ENCODE measurements at places on chromosomes 13 and 19.

- no peak for DNase-seq
Measured at GRCh38 chr13:40362502-40362901, 303.9 kb downstream of the FOXO1 start.

GRCh38 chr13:111090169-111090568 lies 24.9 kb upstream of the ARHGEF7 start:
- no peak for DNase-seq

- DNase-seq = no peak
Measured at GRCh38 chr19:35511337-35511736, 2.1 kb downstream of the DMKN start.

GRCh38 chr19:55080968-55081769 lies 5.5 kb downstream of the EPS8L1 start:
- DNase-seq = peak; percentile 45

GRCh38 chr13:112619730-112620631 lies 32.0 kb upstream of the TUBGCP3 start:
- DNase-seq = peak; percentile 99

DNA sequence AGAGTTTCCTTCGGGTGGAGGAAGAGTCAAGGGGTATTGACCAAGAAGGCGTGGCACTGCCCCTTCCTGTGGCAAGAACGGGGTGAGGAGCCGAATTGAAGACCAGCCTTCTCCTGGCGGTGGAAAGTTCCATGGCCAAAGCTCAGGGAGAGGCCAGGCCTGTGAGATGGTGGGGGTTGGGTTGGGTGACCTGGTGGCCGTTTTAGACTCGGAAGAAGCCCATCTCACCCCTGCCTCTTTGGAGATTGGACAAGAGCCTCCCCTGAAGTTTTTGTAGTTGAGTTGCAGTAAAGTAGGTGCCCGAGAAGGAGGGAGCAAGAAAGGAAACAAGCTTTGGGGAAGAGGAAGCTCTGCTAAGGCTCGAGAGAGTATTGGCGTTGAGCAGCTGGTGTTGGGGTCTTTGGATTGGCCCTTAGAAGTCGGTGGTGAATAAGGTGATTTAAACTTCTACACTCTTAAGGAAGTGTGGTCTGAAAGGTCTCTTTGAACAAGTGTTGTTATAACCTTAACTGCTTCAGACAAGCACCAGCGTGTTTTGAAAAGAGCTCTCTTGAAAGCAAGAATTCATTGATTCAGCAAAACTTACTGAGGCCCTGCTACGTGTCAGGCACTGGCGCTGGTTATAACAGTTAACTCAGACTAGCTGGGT lies 964 bp downstream of the SPINT2 start:
- DNase-seq = no peak

GRCh38 chr19:33687481-33688170 lies 65.9 kb downstream of the CHST8 start:
- DNase-seq = no peak

- no peak for DNase-seq
Measured at GRCh38 chr13:79674765-79675515, 194.0 kb downstream of the NDFIP2 start.

DNA sequence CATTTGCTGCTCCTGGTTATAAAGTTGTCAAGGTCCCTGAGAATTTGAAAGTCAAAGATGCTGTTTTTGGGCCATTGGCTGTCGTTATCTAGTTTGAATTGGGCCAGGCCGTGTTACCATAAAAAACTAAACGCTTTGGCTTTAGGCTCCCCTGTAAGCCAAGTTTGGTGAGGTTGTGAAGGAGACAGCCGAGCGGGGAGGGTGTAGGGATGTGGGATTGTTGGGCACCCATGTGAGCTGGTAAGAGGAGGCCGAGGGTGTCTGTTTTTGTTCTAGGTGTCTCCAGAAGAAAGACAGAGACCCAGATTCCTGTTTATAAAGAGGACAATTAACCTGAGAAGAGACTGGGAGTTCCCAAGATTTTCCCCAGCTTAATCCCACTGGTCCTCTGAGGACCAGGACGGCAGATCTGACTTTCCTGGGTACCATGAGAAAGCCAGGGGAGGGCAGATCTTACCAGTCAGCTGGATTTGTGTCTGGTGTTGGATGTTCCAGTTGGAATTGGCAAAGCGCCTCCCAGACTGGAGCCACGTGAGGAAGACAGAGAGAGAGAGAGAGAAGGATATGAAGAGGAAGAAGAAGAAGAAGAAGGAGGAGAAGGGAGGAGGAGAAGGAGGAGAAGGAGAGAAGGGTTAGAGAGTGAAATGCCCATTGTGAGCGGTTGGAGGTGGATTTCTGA lies 25.1 kb downstream of the TMEM255B start:
- no peak for DNase-seq

DNA sequence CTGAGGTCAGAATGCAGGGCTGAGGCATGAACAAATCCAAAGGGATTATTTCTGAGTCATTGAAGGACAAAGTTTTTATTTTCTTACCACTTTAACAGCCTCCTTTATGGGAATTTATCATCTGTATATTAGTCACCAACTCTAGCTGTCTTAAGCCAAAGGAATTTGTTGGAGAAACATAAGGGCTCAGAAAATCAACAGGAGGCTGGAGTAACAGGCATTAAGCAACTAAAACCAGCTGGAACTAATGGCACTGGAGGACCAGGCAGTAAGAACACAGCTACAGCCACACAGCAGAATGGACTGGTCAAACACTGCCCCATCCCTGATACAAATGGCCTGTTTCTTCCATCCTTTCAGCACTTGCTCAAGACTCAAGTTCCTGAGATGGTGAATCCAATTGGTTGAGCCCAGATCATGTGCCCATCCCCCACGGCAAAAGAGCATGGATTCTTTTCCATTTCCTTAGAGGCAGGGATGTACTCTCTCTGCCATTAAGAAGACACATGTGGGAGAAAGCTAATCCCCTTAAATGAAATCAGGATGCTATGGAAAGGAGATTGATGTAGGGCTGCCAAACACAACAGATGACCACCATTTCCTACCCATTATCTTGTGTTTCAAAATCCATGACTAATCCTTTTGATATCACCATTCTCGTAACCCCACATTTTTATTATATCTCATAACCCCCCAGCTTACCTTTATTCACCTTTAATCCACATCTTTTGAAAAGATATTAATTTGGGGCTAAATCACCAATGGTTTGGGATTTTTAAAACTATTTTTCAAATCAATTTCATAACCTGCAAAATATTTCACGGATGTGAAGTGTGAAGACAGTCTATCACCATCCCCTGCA lies 157.0 kb upstream of the FNDC3A start:
- no peak for DNase-seq

GRCh38 chr13:112781881-112782361 lies 92.1 kb downstream of the ATP11A start:
- DNase-seq = no peak

DNA sequence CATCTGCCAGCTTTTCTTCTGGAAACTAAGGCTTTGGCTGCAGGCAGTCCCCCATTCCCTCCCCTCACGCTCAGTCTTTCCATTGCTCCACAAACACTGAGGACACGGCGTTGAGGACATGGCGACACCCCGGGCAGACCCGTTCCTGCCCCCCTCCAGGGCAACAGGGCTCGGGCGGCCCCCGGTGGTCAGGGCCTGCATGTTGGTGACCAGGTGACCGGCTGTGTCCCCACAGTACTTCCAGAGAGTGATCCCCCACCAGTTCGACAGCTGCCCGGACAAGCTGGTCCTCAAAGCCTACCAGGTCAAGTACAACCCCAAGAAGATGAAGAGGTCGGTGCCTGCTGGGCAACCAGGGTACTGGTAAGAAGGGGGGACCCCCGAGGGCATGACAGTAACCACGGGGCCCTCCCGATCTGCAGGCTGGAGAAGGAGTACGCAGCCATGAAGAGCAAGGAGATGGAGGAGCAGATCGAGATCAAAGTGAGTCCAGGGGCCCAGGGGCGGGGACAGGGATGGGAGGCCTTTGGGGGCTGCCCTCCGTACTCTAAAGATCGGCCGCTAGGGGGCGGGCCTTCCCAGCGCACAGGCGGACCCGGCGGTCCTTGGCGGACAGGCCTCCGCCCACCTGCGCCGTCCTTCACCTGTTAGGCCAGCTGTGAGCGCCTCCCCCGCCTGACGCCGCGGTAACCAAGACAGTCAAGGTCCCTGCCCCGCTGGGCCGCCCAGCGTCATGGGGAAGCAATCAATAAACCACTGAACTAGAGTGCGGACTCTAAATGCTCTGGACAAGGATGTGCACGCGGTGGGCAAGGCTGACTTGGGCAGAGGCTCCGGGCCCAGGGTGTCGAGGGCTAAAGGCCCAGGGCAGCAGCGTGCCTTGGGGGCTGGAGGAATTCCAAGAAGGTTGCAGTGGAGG lies 21.1 kb downstream of the PRR36 start:
- DNase-seq = peak; percentile 52

GRCh38 chr19:29337029-29337428 lies 124.1 kb upstream of the UQCRFS1 start:
- DNase-seq = no peak

GRCh38 chr19:1523412-1524286 lies at the start of gene PLK5:
TSS of gene PLK5 (plus strand) at chr19:1524077. CDS start at chr19:1526997, 2,920 bp downstream.
- no peak for DNase-seq

- DNase-seq = no peak
Measured at GRCh38 chr19:55027472-55028337, 10.4 kb downstream of the GP6 start.

DNA sequence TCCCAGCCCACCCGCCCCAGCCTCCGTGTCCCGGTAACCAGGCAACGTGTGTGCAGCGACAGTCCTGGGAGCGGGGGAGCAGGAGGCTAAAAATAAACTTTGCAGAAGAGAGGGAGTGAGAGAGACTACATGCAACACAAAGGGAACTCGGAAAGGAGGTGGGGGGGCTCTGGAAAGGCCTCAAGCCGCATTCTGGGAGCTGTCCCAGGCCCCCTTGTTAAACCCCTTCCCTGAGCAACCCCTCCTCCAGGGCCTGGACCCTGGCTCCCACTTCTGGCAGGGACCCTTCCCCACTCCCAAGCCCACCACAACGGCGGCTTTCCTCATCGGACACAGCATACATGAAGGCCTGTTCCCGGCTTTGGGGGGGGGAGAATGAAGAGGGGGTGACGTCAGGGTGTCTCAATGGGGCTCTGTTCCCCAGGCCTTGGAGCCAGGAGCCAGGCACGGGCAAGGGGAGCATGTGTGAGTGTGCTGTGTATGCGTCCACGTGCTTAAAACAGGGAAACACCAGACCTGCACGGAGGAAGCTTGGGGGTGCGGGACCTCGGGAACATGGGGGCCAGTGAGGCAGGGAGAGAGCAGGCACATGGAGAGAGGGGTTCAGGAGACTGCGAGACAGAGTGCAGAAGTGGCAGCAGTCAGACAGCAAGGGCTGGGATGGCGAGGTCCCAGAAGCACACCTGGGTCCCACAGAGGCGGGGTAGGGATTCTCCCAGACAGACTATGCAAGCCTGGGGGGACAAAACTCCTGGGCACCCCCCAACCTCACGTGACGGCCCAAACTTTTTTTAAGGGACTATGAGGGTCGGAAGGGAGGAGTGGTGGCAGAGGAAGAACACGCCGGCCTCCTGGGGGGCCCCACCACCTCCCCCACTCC lies 2.3 kb downstream of the ERF start:
- DNase-seq = no peak

GRCh38 chr19:5035105-5035761 lies 66.3 kb downstream of the KDM4B start:
- DNase-seq = no peak

DNA sequence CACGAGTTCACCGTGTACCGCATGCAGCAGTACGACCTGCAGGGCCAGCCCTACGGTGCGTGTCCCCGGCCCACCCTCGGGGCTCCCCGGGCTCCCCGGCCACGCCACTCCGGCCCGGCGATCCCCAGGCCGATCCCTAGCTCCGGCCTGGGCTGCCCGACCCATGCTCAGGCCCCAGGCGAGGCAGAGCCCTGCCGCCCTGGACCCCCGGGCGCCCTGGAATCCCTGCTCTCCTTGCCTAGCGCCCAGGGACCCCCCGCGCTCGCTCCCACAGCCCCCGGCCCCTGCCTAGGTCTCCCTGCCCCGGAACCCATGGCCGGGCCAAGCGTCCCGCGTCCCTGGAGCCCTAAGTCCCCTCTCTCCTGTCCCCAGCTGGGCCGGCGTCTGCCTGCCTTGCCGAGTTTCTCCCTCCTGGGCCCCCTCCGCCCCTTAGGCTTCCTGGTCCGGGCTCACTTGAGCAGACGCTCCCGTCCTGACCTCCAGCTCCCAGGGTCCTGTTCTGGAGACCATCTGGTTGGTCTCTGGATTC lies 494 bp downstream of the NCLN start:
- DNase-seq = no peak

DNA sequence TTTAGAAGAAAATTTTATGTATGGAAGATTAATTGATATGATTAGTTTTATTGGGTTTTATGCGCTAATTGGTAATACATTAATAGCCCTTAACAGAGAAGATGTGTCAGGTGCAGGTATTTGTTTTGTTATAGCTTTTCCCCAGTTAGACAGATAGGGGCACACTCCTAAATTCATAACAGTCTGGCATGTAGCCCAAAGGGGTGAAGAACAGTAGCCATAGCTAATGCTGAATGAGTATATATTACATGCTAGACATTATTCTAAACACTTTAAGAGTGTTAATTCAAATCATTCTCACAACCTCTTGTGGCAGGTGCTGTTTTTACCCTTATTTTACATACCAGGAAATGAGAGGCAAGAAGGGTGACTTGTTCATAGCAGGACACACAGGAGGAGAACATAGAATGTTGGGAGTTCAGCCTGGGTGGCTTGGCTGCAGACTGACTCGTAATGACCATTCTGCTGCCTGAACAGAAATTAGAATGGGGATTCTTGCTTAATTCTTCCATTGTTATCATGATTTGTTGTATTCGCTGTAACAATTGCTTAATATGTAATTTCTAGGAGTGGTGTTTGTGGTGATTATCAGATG lies 20.1 kb downstream of the PCCA start:
- DNase-seq = no peak

DNA sequence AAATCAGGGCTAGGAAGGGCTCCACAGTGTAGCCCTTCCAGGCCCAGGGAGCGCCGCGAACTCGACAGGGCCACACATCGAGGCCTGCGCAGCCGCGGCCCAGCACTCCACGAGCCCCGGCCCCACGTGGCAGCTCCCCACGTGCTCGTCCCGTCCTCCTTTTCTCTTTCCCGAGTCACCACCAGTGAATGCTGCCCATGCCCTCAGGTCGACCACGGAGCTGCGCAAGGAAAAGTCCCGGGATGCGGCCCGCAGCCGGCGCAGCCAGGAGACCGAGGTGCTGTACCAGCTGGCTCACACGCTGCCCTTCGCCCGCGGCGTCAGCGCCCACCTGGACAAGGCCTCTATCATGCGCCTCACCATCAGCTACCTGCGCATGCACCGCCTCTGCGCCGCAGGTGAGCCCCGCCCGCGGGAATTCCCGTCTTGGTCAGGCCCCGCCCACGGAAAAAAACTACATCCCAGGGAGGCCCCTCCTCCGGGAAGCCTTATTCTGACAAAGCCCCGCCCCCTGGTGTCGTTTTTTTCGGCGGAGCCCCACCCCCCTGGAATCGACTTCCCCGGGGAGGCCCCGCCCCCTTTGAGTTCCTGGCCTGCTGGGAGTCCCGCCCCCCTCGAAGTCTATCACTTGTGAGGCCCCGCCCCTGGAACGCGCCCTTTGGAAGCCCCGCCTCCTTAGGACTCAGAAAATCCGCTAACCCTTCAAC lies 7.0 kb downstream of the HIF3A start:
- no peak for DNase-seq

- DNase-seq = no peak
Measured at GRCh38 chr19:9456018-9456689, 20.8 kb upstream of the ZNF266 start.

Measured in SHP77 (cell line).